Thymus (tissue), 14 donors: ENCODE measurements at places on chromosomes 1 and 21. TPM values are rescaled to one million over a fixed set of nuclear protein-coding genes. Genes with fewer than 3 reads are reported as not detected.

CLK2 gene
- polyA plus RNA-seq, result 86.5 TPM

PPM1J gene
- 8.4 TPM for polyA plus RNA-seq

KPRP gene
- polyA plus RNA-seq, result 0.21 TPM

MOV10 gene
- polyA plus RNA-seq, result 62.9 TPM

VASH2 gene
- 0.82 TPM for polyA plus RNA-seq

MX2 gene
- 33.0 TPM for polyA plus RNA-seq

CRABP2 gene
- polyA plus RNA-seq, result 75.0 TPM

OR10Z1 gene
- polyA plus RNA-seq, result not detected

CHODL gene
- polyA plus RNA-seq, result 0.66 TPM

TAS1R1 gene
- polyA plus RNA-seq, result not detected

CSF3R gene
- polyA plus RNA-seq, result 8.6 TPM

DNALI1 gene
- polyA plus RNA-seq, result 2.1 TPM

TNFRSF9 gene
- 12.0 TPM for polyA plus RNA-seq
